ENCODE measurements at places on chromosomes 3 and 15.

GRCh38 chr3:2023959-2024358, 74.7 kb upstream of the CNTN4 start:
- DNase-seq = peak; percentile 33

- DNase-seq = peak; percentile 64
Measured at GRCh38 chr3:177468816-177469215, 271.5 kb upstream of the TBL1XR1 start.

DNA sequence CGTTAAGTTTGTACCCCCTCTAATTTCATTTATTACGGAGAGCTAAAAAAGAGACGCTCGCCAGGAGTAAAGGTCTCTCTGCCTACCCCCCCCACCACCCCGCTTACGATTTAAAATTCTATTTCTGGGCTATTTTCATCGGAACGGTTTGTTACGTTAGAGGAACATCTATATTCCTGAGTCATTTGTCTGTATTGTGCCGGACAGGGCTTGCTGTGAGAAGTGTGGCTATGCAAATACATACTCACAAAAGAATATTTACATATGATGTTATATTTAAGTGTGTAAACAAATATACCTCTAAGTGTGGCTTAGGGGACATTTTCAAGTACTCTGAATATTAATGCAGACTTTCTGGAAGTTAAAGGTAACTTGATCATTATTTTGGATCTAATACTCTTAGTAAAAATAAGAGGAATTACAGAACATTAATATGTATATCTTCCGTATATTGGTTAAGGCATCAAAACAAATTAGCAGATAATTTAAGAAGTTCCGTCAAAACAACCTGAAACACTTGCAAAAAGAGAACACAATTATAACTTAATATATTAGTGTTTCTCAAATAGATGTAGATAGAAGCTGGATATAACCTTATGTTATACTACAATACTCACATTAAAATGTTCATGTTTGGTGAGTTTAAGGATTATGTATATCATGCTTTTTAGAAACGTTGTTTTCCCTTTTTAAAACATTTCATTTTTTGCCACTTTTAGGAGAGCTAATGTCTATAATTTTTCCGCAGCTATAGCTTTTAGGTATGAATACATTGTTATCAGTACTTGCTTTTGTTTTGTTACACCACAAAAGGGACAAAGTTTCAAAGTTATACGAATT, 1.6 kb upstream of the SHOX2 start:
- no peak for DNase-seq

DNA sequence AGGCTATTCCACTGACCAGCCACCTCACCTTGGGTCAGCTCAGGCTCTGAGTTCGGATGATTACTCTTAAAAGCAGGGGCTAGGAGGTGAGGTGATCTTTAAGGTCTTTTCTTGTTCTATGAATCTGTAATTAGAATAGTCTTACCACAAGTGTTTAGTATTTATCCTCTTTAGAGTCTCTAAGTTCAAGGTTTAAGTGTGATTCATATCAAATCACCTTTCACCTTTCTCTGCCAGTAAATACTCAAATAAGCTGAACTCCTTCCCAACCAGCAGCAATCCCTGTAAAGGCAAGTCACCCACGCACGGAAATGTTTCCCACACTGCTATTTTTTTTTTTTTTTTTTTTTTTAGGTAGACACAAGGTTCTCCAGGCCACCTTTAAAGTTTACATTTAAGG, 14.5 kb upstream of the TMEM44 start:
- no peak for DNase-seq

GRCh38 chr15:59616379-59616778, 4.8 kb downstream of the GCNT3 start:
- DNase-seq = no peak

- DNase-seq = no peak
Measured at GRCh38 chr3:48240000-48240963, 622 bp upstream of the ZNF589 start.

DNA sequence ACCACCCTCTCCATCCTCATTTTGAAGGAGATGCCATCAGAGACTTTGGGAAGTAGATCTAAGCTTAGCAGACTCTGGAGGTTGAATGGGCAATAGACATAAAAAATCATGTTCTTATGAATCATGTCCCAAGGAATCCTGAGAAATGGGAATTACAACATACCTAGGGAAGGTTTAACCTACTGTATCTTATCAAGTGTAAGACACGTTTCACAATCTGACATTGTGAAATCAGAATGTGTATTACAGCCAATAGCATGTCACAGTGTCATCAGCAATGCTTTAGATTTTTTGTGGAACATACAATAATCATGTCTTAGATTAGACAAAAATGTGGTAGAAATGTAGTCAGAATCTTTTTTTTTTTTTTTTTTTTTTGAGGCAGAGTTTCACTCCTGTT, 332.4 kb upstream of the TLE3 start:
- peak; percentile 84 for DNase-seq

- no peak for DNase-seq
Measured at GRCh38 chr3:117219296-117219695, 509.7 kb downstream of the TUSC7 start.

GRCh38 chr3:14608298-14608697, 43.3 kb upstream of the CCDC174 start:
- no peak for DNase-seq

DNA sequence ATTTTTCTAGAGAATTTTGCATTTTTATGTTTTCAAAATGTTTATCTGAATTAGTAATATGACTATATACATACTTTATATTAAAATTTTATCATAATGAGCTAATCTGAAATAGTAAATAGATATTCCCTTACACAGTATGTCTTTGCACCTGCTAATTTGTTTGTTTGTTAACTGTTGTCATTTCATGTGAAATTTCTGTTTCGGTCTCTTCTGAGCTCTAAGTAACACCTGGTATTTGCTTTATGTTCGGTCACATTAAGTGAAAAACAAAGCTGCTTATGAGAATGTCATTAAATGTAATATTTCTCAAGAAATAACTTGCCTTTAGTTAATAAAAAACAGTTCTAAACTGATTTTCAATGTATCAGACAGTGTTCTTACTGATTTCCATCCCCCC, 61.1 kb downstream of the FNDC3B start:
- DNase-seq = no peak

- DNase-seq = no peak
Measured at GRCh38 chr3:87044846-87045245, 53.9 kb upstream of the VGLL3 start.

DNA sequence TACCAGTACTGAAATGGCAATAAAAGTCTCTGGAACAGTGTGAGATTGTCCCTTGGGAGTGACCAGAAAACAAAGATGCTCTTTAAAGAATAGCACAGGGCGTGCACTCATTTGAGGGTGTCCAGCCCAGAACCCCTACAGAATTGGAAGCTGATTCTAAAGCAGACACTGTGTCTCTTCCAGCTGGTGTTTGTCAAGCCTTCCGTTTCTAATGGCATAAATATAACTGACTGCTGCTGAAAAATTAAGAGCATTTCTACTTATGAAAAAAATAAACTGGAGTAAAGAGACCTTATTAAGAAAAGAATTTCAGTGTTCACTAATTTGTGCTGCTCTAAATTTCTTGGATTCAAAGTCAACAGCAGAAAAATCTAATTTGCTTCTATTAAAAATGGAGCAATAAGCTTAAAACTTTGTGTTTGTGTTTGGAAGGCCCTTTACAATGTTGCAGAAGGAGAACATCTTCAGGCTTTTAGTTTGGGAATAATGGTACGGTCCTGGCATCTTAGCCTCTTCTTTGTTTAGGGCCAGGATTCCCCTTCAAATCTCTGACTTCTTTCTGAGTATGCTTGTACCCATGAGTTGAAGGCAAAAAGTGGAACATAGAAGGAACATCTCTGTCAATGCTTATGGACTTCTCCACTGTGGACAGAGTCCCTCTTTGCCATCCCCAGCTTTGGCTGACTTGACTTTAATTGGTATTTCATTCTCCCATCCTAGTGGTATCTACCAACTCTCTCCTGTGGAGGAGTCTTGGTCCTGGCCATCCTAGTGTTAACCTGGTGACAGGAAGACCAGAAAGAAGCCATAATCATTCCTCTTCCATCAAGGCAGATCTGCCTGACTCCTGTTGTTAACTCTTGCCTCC, 65.9 kb downstream of the THSD4 start:
- no peak for DNase-seq

DNA sequence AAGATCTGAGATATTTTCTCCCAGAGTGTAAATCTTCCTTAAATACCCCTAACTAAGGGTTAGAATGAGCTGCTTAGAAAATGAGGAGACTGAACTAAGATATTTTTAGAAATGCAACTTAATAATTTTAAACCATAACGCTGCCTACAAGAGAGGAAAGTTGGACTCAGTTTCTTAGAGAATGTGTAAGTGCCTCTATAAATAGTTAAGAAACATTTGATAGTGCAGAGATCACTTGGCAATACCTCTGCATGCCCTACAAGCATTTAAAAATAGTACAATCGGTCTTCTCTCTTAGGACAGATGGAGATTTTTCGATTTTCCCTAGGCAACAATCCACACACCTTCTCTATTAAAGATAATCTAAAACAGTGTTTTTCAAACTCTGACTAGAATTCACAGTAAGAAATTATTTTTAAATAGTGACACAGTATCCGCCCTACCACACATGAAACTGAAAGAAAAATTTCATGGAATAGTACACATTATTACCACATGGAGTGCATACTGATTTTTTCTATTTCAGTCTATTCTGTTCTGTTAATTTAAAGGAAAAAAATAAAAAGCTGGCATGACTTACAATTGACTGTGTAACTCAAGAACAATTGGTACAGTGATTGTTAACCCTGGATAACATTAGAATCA, 83.2 kb downstream of the GADL1 start:
- no peak for DNase-seq

GRCh38 chr15:63226155-63226883, 36.9 kb downstream of the RAB8B start:
- no peak for DNase-seq

GRCh38 chr3:18988614-18989229, 159.6 kb upstream of the KCNH8 start:
- DNase-seq = peak; percentile 3

GRCh38 chr3:117719316-117719926, 1009.8 kb downstream of the TUSC7 start:
- DNase-seq = peak; percentile 44

- peak; percentile 44 for DNase-seq
Measured at GRCh38 chr15:30956216-30957124, 35.0 kb downstream of the MTMR10 start.

GRCh38 chr15:90257776-90258175, 7.7 kb upstream of the NGRN start:
- no peak for DNase-seq

DNA sequence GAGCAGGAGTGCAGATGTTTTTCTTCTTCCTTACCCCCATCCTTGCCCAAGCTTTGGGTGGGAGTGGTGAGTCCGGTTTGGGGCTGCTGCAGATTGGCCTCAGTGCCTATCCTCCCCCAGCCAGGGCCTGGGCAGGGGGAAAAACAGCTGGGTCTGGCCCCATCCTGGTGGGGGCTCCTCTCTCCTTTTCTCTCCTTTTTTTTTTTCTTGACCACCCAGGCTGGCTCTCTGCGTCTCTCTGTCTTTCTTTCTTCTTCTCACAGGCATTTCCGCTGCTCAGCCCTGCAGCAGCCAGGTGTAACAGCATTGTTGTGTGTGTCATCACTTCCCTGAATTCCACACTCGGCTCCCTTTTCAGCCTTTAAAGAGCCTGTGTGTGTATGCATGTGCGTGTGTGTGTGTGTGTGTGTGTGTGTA, 2.0 kb downstream of the FOXL2NB start:
- DNase-seq = peak; percentile 12

DNA sequence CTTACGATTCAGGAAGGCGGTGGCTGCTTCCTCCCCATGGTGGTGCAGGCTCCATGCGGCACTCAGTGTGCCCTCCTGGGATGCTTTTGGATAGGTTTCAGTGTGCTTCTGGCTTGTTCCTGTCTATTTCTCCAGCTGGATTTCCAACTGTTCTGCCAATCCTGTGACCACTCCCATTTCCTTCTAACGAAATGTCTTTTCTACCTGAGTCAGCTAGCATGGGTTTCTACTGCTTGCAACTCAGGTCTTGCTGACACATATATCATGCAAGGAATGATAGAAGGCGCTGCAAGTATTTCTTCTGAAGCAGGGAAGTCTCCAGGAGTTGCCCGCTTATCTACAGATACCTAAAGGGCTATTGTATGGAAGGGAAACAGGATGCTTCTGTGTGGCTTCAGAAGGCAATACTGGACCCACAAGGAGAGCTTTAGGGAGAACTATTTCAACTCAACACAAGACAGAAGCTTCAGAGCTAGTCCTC, 244.4 kb downstream of the OPA1 start:
- DNase-seq = no peak
